ENCODE measurements at places on chromosomes 6 and 20. TPM values are rescaled to one million over a fixed set of nuclear protein-coding genes. Genes with fewer than 3 reads are reported as not detected.

TLDC2 gene
- 0.11 TPM for total RNA-seq

SRMS gene
- total RNA-seq: not detected

CGA gene
- not detected for total RNA-seq

SERAC1 gene
- total RNA-seq: 12.2 TPM

TMC2 gene
- not detected for total RNA-seq

CST4 gene
- not detected for total RNA-seq

HDGFL1 gene
- total RNA-seq: not detected

PCSK2 gene
- not detected for total RNA-seq

GSTA1 gene
- not detected for total RNA-seq

PROKR2 gene
- total RNA-seq: not detected

SLC17A3 gene
- not detected for total RNA-seq

IRF4 gene
- not detected for total RNA-seq

ELOVL2 gene
- not detected for total RNA-seq

MOG gene
- not detected for total RNA-seq

SLC26A8 gene
- not detected for total RNA-seq

SULF2 gene
- total RNA-seq: 127 TPM

TAP1 gene
- total RNA-seq: 25.8 TPM

RIMS4 gene
- not detected for total RNA-seq

KCNK16 gene
- not detected for total RNA-seq

VWA7 gene
- total RNA-seq: 0.09 TPM

SLC17A1 gene
- not detected for total RNA-seq

RBBP8NL gene
- total RNA-seq: not detected

SRXN1 gene
- total RNA-seq: 20.2 TPM

TRIM31 gene
- not detected for total RNA-seq

ZC3H12D gene
- not detected for total RNA-seq

DPPA5 gene
- total RNA-seq: not detected

PRSS35 gene
- not detected for total RNA-seq

MYBL2 gene
- 2.6 TPM for total RNA-seq

NFATC2 gene
- total RNA-seq: 3.3 TPM

SOBP gene
- total RNA-seq: 2.2 TPM

CLVS2 gene
- not detected for total RNA-seq

ACTR5 gene
- total RNA-seq: 6.6 TPM

RHAG gene
- total RNA-seq: 0.11 TPM

PDYN gene
- total RNA-seq: not detected

FOXP4 gene
- 3.9 TPM for total RNA-seq

Measured in dermis lymphatic vessel endothelial cell (primary cell).